ENCODE measurements at places on chromosomes 16 and 17.
A peak's percentile ranks its signal among the peaks of the same experiment; 100 is the strongest.

GRCh38 chr17:40648384-40648968 is 858 bp upstream of the SMARCE1 start:
- DNase-seq: no peak

DNA sequence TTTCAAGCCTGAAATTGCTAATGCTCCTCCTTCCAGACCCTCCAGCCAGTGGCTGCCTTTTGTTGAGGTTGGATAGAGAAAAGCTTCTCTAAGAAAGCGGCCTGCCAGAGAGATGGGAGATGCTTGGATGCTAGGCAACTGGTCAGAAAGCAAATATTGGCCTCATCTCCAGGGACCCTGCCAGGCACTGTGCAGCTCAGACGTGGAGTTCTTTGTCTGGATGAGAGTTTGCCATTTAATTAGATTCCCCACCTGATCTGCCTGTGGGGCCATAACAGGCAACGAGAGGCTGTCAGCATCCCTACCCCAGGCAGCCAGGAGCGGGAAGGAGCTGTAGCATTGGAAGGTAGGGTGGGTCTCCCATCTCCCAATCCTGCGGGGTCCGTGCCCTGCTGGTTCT is 52.7 kb downstream of the ASIC2 start:
- no peak for DNase-seq

DNA sequence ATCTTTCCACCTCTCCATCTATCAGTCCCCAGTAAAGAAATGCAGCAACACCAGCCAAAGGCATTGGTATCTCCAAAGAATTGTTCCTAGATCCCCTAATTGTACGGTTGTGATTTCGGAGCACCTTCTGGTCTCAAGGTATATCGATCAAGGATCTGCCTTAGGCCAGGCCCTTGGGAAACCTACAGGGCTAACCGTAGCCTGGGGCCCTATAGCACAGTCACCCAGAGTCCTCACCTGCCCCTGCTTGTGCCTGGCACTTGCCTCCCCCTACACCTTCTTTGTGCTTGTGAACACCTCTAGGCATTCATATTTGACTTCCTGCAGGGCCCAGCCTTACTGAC is 16.8 kb upstream of the AURKB start:
- DNase-seq: no peak

DNA sequence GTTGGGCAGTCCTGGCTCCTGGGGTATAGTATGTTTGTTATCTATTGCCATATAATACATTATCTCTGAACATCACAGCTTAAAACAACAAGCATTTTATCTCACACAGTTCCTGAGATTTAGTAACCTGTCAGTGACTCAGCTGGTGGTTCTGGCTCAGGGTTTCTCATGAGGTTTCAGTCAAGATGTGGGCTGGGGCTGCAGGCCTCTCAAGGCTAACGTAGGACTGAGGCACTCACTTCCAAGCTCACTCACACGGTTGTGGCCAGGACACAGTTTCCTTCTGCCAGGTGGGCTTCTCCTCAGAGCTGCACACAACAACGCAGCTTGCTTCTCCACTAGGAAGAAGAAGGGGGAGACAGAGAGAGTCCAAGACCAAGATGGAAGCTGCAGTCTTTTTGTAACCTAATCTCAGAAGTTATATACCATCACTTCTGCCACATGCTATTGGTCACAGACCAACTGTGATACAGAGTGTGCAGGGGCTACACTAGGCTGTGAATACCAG is 10.3 kb upstream of the MED13 start:
- DNase-seq: no peak

GRCh38 chr16:31006086-31006385 is 4.4 kb downstream of the STX1B start:
- DNase-seq: no peak

DNA sequence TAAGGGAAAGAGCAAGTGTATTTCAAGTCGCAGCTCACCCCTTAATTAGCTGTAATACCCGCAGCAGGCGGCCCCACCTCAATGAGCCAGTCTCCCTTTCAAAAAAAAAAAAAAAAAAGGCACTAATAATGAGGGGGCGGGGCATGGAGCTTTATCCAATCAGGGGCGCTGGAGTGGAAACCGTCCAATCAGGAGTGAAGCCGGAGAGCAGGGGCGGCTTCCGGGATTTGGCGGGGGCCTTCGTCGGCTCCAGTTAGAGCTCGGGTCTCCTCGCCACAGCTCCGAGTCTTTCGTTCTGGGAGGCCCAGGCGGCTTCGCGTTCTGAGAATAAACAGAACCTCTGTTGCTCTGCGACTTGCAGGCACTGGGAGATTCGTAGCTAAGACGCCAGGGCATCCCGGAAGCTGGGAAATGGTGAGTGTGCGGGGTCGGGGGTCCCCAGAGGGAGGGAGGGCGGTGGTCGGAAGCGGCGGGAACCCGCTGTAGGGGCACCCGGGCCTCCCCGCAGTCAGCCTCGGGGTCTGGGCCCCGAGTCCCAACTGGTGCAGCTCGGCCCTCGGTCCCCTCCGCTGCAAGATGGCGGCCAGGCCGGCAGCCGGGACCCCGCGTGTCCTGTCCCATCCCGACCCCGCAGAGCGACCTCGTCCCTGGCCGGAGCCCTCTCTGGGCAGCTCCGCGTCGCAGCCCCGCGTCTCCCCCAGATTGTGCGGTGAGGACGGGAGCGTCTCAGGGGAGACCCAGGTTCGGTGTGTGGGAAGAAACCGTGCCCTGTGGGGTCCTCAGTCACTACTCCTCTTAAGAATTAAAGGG is at the start of gene ZNF267:
ZNF267 (plus strand) TSS at position 252 of the 810 bp plus-strand sequence; CDS start at position 412, 160 bp downstream.
- DNase-seq: peak; percentile 87
